Right renal cortex interstitium (tissue), 3 donors: ENCODE measurements at places on chromosomes 4 and X.

DNA sequence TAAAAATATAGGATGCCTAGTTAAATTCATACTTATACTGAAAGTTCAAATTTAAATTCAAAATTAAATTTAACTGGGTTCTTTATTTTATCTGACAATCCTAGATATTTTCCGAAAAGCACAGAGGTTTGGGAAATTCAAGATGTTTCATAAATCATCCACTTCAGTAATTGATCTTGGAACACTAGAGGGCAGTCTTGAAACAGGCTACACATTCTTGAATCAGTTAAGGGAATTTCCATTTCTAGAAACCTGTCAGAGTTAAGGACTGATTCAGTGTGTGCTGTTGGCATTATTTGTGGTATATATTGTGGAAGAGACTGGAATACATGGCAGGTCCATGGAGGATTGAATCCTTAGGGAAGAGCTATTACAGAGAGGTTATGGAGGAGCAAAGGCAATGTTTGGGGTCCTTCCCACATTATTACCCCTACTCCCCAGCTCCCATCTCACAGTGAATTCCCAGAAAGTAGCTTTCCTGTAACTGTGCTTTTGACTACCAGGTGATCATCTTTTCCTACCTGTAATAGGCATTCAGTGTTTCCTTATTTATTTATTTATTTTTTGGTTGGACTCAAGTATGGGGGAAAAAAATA is 92.9 kb downstream of the EGF start:
- DNase-seq, result no peak

GRCh38 chr4:152359208-152360044 is 176.5 kb downstream of the FBXW7 start:
- DNase-seq, result no peak

GRCh38 chr4:13386405-13387107 is 97.6 kb downstream of the RAB28 start:
- DNase-seq, result no peak

GRCh38 chr4:40173470-40173875 is 23.4 kb upstream of the RHOH start:
- DNase-seq, result no peak

DNA sequence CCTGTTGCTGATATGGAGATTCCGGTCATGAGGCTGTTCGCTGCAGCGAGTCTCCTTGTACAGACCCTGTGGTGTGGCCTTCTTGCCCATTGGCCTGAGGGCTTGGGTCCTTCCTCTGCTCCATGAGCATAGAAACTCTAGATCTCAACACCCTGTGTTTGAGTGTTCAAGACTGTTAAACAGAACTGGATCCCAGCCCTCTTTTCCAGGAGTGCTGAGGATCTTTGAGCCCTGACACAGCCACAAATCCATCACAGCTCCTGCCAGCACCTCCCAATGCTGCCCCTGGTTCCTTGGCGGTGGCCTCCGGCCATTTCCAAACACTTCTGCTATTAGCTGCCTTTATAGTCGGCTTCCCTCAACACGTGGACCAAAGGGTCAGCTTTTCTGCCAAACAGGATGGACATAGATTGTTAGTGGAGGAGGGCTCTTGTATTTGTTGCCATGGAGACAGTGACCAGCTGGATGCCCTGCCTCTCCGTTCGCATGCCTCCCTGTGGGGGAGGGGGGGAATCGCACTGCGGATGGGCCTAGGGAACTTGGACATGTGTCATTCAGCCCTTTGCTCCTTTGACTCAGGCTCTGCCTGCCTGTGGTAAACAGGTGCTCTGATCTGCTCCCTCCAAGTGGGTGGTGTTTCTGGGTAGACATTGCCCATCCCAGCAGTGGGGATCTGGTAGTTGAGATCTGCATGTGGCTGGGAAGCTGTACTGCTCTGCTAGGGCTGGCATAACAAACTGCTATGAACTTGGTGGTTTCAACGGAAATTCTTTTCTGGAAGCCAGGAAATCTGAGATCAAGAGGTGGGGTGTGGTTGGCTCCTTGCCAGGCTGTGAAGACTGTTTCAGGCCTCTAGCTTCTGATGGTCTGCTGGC is 6.9 kb upstream of the WDR1 start:
- DNase-seq, result no peak

GRCh38 chr4:3871181-3871852 is 105.1 kb downstream of the ADRA2C start:
- DNase-seq, result peak; percentile 26

- no peak for DNase-seq
Observed at GRCh38 chr4:40199999-40200874, 3.4 kb downstream of the RHOH start.

DNA sequence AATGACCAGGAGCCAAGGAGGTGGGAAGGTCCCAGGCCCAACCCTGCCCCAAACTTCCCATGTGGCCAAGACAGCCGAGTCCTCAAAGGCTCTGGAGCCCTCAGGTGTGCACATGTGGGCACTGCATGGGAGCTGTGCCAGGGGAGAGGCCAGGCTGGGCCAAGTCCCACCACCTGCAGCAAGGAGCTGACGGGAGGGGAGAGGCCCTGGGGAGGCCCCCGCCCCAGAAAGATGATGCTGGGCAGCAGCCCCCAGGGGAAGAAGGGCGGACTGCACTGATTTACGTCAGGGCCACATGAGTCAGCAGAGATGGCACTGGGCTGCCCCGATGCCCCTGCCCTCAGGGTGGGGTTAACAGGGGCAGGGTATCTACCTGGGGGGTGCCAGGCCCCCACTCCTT is 1.4 kb downstream of the L1CAM start:
- DNase-seq, result no peak
